ENCODE measurements at places on chromosomes 5 and 9.

DNA sequence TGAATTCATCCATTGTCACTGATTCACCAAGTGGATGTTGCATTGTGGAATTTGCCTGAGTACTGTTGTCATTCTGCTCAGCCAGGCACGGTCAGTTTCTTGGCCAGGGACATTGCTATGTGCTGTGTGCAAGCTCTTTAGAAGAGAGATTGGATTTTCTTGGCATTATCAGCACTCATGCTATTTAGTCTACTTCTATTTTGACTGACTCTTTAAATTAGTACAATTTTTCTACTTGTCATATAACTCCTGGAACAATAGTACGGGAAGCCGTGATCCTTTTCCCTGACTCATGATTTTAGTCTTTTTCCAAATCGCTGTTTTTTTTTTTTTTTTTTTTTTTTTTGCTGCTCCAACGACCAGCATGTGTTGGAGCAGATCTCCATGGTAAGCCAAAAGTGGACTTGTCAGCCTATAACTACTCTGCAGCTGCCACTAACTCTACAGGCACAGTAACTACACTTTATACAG lies 129.7 kb downstream of the CDC42SE2 start:
- no peak for DNase-seq

- DNase-seq = no peak
These were observed 39.3 kb upstream of the VDAC1 start for GRCh38 chr5:134043793-134044792.

DNA sequence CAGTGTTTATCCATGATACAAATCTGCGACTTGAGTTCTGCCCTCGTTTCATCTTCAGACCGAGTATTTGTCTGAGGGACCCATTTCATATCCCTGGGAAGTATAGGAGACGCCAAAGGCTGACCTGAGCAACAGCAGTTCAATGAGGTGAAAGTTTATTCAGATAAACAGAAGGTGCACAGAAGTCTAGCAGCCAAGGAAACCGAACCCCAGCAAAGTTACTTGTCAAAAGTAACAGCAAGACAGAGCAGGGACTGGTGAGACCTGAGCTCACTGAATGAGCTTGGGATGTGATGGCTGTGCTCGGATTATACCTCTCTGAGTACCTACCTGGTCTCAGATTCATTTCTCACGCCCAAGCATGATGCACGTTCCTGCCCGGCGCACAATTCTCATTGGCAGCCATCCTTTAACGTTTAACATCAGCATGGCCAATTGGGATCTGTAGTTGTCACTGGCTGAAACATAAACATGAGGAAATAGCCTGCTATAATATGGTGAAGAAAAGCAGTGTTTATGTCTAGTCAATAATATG lies 599 bp downstream of the LYRM7 start:
- DNase-seq = no peak

GRCh38 chr5:109830955-109831502 lies 141.3 kb downstream of the MAN2A1 start:
- peak; percentile 74 for DNase-seq
